Astrocyte of the cerebellum (primary cell): ENCODE measurements at places on chromosomes 7 and 10.

DNA sequence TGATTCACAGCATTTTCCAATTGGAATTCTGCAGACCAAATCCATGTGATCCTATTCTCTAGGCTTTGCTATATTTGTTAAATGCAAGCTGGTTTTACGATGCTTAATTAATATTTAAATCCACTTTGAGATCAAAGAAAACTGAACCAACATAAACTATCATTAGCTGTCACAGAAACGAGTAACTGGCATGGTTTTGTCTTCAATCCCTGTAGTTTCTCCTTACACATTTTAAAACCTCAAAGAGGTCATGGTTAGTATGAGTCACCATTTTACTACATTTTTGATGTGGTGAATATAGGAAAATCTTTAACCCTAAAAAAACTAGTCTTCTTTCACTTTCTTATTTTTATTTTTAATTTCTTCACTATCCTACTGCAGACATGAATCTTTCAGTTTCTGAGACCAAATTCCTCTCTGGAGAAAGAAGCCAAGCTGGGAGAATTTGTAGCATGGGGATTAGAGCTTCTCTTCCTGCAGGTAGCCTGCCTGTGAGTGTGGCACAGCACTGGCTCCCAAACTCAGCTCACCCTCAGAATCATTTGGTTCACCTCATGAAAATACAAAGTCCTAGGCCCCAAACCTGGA, 8.7 kb upstream of the LIPM start:
- DNase-seq = peak; percentile 56

GRCh38 chr10:29033311-29033940, 255.4 kb upstream of the LYZL1 start:
- no peak for DNase-seq

- no peak for DNase-seq
These were observed 531.3 kb upstream of the MKI67 start for GRCh38 chr10:128657548-128657947.

GRCh38 chr10:132919374-132920100, 22.8 kb downstream of the CFAP46 start:
- no peak for DNase-seq

DNA sequence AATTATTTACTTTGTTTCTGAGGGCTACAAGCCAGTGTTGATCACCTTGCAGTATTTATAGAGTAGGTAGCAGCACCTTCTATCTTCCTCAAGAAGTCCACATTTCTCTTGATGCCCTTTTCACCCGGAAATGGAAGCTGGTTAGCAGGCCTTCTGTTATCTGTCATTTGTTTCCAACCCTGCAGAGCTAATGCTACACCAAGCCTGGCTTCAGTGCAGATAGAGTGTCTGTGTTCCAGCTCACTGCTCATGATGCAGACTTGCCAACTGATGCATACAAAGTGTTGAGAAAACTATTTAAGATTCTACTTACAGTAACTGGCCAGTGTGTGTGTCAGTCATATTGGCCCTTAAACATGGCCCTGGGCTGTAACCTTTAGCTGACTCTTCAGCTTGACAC, 301.0 kb downstream of the LHFPL3 start:
- no peak for DNase-seq

DNA sequence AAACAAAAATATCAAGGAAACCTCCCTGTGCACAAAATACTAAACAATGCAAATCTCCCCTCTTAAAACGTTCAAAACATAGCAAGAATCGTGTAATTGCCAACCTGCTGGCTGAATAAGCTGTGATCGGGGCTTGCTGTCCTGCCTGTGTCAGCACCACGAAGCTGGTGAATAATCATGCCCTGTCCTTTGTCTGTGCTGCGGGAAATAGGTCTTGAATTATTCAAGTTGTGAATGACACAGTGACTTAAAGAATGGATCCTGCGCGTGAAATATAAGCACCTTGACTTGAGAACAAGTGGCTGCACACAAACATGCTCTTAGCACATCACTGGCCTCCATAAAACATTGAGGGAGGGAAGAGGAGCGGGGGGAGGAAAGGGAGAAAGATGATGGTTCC, 130.2 kb downstream of the OAT start:
- DNase-seq = no peak

- no peak for DNase-seq
These were observed 391.3 kb upstream of the GRM3 start for GRCh38 chr7:86252406-86252805.

DNA sequence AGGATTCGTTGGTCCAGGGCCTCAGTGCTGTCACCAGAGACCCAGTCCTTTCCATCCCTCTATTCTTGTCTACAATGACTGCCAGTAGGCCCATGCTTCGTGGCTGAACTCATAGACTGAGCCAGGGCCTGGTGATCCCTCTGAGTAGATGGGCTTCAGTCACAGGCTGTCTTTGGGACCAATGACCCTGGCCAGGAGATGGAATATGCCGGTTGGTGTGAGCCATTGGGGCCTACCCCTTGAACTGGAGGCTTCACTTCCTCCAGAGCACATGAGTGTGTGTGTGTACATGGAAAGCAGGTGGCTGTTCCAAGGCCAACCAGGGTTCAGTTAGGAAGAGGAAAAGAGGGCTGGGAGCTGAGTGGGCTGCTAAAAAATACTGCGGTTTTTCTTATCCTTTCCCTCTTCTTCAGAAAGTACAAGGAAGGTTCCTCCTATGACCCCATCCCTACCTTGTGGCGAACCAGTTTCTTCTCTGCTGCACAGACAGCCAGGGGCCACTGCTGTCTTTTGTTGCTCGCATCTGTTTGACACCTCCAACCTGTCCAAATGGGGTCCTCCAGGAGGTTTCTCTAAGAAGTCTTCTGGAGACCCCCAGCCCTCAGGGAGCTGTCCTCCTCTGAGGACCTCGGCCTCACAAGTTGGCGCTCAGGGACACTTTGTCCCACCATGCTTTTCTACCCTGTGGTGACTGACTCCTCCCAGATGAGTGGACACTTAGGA, 36.6 kb downstream of the ADRA2A start:
- no peak for DNase-seq

- DNase-seq = no peak
These were observed 15.9 kb upstream of the TBXAS1 start for GRCh38 chr7:139813151-139813550.

DNA sequence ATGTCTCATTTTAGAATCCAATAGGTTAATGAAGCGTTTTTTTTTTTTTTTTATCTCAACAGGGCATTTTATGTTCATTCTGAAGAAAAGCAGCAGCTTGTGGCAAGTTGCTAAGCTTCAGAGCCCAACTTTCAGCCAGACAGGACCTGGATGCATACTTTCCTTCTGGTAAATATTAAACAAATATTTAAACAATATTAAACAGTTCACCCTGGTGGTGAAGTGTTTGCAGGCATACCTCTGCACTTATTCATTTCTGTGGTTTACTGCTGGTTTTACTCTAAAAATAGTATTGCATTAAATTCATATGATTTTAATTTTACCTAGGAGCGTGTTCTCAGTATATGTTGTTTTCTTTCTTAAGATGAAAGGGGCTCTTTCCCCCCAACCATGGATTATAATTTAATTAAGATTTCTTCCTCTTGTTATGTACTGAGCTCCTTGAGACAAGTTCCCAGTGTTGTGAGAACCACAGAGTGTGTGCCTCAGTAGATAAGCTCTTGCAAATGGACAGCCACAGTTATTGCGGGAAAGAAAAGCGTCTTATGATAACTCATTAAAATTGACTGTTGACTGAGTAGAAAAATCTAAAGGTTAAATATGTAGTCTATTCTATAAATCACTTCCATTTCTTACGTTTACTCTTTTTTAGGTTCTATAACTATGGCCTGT, 155.8 kb downstream of the MALRD1 start:
- peak; percentile 8 for DNase-seq

DNA sequence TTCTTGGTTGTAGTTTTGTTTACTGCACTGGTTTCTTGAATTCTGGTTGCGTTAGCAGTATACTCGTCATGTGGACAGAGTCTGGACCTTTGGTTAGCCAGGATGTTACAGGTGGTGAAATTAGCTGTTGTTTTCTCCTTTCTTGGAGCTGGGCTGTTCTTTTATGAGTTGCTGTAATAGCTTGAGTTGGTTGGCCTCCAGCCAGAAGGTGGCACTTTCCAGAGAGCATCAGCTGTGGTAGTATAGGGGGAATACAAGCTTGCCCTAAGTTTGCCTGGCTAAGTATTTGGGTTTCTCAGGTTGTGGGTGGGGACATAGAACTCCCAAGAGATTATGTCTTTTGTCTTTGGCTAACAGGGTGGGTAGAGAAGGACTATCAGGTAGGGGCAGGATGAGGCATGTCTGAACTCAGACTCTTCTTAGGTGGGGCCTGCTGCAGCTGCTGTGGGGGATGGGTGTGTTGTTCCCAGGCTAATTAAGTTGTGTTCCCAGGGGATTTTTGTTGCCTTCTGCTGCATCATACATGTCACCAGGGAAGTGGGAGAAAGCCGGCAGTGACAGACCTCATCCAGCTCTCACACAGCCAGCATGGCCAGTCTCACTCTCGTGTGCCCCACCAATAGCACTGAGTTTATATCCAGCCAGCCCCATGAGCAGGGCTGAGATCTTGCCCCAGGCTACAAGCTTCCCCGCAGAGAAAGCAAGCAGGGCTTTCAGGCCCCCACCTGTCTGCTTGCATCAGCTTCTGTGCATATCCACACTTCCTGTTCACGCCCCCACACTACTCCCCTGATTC, 246.7 kb upstream of the TPK1 start:
- DNase-seq = no peak

DNA sequence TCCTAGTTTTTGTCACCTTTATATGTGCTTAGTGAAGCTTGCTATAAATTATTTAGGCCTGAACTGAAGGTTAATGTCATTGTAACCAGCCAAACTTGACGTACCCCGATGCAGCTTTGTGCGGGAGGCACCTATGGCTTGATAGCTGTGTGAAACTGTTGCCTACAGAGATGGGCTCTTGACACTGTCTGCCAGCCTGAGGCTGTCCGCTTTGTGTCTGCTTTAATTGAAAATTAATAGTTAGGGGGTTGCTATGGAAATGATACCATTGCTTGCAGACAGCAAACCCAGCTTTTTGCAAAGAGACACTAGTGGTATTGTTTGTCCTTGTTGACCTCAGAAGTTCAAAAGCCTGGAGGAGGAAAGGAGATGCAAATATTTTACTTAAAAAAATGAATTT, 2.1 kb upstream of the FOXP2 start:
- DNase-seq = no peak

DNA sequence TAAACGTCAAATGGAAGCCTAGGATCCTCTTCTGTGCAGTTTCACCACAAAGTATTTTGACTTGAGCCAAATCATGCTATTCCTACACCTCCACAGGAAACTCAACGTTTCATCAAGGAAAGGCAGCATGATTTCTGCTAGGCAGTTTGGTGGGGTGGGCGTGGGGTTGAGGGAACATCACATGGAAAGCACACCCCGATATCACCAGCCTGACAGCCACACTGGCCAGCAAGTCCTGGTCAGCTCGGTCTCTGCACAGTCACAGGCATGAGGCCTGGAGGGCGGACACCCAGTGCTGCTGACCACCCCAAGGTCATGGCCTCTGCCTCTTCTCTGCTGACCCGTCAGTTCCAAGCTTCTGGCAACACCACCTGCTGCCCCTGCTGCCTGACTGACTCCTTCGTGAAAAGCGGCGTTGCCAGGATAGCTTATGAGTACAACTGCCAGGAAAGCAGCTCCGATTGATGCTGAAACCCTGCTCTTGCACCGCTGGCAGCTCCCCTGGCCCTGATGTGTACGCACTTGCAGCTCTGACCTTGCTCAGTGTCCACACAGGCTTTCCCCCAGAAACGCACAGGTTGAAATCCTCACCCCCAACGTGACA, 171.5 kb downstream of the DIP2C start:
- no peak for DNase-seq
